WTC11 (cell line): ENCODE measurements at places on chromosomes 12 and 14.

DNA sequence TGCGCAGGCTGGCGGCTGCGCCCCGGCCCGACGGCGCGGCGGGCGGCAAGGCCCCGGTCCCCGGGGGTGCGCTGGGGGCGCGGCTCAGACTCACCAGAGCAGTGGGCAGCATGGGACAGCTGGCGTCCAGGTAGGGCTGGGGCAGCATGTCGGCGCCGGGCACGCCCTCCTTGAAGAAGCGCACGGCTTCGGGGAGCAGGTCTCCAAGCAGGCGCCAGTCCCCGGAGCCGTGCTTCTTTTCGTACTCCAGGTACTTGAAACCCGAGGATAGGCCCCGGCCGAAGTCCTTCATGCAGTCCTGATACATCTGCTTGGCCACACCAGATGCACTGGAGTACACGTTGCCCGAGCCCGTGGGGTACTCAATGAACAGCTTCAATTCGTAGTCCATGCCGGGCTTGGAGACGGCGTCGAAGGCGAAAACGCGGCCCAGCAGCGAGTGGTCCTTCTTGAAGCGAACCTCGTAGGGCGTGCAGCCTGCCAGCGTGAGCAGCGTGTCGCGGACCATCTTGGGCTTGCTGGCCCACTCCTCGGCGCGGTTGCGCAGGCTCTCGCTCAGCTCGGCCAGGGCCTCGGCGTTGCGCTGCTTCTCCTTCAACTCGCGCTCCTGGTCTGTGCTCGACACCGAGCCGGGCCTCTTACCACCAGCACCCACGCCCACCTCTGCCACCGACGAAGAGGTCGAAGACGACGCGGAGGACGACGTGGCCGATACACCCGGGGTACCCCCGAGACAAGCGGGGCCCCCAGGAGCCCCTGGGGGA is 2.2 kb downstream of the IRF2BPL start:
- no peak for DNase-seq

DNA sequence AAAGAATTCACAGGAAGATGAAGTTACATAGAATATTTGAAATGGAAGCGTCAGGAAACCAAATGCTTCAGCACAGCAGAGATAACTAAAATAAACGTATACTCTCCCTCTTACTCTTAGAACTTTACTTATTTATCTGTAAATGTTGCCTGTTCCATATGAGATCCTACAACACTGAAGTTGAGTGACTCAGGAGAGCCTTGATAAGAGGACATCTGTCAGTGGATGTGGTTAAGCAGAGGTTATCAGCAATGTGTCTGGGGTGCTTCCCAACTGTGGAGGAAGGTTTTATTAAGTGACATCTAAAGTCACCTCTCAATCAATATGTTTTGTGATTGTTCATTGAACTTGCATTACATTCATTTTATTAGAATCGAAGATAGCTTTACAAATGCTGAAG is 81.9 kb downstream of the NEDD1 start:
- no peak for DNase-seq

GRCh38 chr14:101109347-101109638 is 205.8 kb upstream of the RTL1 start:
- DNase-seq, result no peak

- DNase-seq, result peak; percentile 88
These were observed 4.7 kb downstream of the NAB2 start for GRCh38 chr12:57093415-57094207.

DNA sequence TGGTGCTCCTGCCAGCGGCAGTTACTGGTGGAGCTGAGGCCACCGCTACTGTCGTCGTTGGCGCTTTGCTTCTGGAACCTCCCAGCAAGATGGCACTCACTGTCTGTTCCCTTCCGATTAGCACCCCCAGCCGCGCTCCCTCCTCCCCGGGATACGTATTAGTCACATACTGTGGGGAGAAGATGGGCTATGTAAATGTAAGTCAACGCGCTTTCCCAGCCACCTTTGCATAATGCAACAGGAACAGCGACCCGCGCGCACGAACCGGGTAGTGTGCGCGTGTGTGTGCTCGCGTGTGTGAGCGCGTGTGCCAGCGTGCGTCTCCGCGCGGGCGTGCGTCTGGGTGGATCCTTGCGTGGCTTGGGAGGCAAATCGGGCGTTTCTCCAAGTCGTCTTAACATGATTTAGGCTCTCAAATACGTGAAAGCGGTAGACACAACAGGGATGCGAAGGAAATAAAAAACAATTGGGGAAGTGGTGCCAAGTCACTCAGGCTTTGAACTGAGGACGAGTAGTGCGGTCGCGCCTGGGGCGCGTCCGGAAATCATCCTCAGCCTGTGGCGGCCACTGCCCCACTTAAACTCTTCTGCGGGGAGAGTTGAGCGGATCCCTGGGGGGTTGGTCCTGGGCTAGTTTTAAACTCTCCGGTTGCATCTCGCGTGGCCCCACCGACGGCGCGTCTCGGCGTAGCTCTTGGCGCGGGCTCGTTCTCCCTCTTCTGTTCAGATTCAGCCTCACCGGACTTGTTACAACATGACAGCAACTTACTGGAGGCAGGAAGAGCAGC is 1.8 kb downstream of the FLRT2 start:
- DNase-seq, result peak; percentile 68

- DNase-seq, result no peak
These were observed 665.6 kb downstream of the C12orf50 start for GRCh38 chr12:87363497-87364084.
